ENCODE measurements at places on chromosomes 11 and 22.

DNA sequence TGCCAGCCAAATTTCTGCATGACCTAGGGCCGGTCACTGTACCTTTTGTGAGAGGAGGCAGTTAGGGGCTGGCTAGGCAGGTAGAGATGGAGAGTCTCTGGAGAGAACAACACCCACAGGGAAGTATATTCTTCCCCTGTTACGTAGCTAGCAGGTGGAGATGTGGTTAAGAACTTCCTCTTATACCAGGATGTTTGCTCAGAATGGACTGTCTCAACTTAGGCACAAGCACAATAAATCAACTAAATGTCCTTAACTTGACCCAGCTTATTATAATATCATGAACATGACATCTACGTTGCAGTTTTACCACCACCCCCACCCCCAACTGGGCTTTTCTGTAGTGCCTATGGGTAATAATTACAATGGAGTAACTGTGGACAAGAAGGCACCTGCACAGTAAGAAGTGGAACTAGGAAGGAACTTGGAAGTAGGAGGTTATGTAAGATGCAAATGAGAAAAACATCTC is 60.7 kb upstream of the MPEG1 start:
- DNase-seq: no peak

DNA sequence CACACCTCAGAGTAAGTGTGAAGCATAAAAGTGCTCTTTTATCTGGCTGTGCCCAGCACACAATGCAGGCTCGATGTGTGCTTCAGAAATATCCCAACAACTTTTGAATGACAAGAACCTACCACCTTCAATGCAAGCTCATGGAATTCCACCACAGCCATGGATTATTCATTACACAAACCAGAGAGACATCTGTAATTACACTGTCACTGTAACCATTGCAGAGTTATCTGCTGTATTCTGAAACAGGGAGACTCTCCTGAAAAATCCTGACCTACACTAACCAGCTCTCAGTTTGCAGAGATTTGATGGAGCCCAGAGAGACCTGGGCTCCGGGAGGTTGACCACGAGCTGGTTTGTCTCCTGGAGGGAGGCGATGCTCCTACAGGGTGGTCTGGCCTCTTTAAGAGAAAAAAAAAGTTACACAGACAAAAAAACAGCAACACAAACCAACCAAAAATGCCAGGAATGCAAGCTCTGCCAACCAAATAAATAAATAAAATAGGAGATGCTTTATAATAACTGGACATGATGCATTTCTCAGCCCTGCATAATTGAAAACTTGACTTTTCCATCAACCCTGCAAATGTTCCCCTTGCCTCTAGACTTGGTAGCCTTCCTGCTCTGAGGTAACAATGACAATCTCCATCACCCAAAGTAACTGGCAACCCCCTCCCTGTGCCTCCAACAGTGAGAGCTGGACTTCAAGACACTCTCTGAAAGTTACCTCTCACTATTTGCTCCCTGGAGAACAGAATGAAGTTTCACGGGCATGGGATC is 69.7 kb downstream of the ETS1 start:
- DNase-seq: no peak

DNA sequence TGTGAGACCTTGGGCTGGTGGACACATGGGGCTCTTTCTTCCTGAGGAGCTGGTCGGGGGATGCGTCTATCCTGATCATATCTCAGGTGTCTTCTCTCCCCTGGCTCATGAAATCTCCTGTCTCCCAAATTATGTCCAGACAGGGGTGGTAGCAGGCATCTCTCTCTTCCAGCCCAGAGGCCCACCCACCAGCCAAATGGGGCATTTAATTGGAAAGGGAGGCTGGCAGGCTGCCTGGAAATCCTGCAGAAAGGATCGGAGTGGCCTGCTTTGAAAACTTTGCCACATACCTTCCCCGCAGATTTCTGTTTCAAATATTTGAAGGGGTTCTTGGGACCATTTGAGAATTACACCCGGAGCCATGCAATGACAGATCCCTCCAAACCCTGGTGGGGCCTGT is 37.4 kb downstream of the SMIM38 start:
- DNase-seq: no peak

DNA sequence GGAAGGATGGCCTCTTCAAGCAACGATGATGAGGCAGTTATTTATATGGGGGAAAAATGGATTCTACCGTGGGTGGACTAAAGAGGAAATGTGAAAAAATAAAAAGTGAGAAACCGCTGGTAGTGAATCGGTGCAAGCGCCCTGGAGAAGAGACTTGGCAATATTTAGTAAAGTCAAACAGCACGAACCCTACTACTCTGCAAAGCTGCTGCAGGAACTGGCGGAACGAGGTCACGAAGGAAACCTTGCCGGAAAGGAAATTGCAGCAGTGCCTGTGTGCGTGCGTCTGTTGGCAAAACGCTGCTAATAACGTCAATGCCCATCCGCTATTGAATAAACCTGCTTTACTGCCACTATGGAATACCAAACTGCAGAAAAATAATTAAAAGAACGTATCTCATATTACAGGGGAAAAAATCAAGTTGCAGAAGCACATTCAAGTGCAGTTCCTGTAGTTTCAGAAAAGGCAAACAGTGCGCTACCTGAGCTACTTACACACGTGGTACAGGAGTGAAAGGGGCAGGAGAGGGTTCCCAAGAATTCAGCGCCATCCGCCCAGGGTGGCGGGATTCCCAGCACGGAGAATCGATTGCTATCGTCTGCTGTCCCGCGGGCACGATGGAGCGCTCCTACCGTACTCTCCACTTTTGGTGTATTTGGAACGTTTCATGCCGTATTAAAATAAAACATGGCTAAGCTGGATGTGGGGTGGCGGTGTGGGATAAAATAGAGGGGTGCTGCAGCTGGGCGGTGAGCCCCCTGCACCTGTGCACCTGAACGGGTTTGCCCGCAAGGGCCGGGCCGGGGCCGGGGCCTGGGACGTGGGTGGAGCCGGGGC is 585 bp upstream of the NADSYN1 start:
- DNase-seq: no peak

GRCh38 chr22:31212783-31213629 is 908 bp downstream of the LIMK2 start:
- no peak for DNase-seq

DNA sequence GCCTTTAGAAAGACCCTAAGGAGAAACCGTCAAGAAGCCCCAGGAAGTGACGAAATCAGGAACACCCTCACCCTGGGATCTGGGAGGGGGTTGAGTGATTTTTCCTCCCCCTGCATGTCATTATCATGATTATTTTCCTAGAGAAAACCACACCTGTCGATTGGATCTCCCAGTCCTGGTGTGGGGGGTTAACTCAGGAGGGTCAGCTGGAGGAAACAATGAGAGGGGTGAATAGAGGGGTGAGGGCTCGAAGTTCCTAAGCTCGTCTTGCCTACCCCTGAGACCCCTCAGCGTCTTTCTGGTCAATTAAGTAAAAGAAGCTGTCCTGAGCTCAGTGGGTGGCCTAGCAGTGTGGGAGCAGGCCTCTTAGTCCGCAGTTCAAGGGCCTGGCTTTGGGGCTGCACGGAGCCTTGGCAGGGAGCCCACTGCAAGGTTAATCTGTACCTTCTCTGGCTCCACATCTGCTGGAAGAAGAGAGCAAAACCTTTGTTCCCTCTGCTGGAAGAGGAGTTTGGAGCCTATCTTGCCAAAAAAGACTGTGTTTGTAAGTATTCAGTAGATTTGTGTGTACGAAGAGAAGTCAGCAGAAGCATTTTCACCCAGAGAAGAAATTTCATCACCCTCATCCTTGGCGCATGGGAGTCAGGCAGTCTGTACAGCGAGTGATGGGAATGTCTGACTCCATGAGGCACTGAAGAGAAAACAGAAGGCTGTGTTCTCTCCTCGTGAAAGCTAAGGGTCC is 34.2 kb upstream of the FTH1 start:
- DNase-seq: no peak

GRCh38 chr11:59222464-59223060 is 9.8 kb upstream of the MPEG1 start:
- DNase-seq: no peak
